ENCODE measurements at places on chromosomes 1 and 21.
A peak's percentile ranks its signal among the peaks of the same experiment; 100 is the strongest.

- DNase-seq = no peak
These were observed 12.1 kb downstream of the IFNAR2 start for GRCh38 chr21:33241846-33242245.

- peak; percentile 69 for DNase-seq
These were observed 28.2 kb downstream of the TCEANC2 start for GRCh38 chr1:54081306-54082270.

GRCh38 chr1:168506204-168506819, 37.5 kb downstream of the XCL2 start:
- no peak for DNase-seq

DNA sequence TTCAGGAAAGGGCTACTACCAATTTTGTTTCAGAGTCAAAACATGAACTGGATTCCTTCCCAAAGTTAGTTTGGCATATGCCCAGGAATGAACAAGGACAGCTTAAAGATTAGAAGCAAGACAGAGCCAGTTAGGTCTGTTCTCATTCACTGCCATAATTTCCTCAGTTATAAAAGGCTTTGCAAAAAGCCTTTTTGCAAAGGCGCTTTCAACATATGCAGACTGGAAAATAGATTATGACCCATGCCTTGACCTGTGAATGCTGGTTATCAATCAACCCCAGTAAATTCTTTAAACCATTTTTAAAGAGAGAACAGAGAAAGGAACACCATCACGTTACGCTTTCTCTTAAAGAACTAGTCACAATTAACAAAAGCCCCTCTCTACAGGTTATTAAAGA, 1.7 kb upstream of the FRRS1 start:
- DNase-seq = no peak

GRCh38 chr1:34744851-34745250, 10.0 kb upstream of the GJB5 start:
- peak; percentile 20 for DNase-seq

DNA sequence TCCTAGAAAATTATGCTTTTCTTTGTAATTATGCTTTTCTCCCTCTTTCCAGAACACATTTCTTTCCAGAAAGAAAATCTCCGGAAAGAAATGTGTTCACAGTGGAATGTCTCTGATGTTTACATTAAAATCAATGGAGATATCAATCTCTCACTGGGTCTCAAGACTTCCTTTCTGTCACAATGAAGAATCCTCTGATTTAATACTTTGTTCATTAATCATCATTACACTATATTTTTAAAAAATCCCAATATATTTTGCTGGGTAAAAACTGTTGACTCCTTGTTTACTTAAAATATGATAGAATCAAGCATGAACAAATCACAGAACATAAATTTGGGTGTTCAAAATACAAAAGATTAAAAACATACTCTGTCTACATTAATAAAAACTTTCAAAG, 26.3 kb upstream of the TGFBR3 start:
- DNase-seq = no peak

DNA sequence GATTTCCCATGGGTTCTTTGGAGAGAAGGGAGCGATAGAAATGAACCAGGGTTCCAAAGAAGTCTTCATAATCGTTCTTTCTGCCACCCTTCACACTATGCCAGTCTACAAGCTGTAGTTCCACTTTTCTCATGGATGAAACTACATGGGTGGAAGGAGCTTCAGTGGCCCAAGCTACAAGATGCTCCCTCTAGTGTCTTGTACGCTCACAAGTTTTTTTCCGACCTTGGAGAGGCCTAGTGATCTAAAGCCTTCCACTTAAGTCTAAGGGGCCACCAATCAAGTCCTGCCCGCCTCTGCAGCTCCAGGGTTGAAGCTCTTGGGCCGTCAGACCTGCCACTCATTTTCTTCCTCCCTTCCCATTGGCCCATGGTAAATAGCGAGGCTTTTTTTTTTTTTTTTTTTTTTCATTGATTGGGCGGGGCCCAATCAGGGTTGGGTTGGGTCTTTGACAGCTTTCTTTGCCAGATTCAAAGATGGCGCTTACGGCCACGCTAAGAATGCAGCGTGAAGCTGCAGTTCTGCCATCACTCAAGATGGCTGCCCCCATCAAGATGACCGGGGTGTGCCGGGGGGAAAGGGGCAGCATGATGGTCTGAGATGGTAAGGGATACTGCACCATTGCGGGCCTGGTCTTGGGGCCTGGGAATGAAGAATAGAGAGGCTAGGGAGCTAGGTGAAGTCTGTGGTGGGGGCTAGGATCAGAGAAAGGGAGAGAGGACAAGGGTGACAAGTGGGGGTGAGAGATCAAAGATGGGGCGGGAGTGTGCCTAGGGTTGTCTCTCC, at the start of gene TOMM40L:
Gene TOMM40L, plus strand, starts transcription at position 527 of the 786 bp plus-strand sequence. CDS start 430 bp downstream, outside the sequence.
- DNase-seq = peak; percentile 98

DNA sequence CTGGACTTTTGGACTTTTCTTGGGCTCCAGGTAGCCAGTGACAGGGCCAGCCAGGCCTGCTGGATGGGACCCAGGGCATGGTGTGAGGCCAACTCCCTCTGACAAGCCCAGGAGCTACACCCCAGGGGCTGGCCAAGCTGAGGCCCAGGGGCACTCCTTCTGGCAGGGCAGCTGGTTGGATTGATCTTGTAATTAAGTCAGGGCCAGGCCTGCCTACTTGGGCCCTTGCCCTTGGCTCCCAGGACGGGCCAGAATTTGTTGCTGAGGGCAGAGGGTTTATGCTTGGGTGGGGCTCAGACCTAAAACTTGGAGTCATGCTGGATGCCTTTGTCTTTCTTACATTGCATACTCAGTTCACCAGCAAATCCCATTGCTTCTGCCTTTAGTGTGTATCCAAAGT, 20.7 kb downstream of the KCNA2 start:
- no peak for DNase-seq

- no peak for DNase-seq
These were observed 75.8 kb upstream of the DPH5 start for GRCh38 chr1:101101360-101101759.

DNA sequence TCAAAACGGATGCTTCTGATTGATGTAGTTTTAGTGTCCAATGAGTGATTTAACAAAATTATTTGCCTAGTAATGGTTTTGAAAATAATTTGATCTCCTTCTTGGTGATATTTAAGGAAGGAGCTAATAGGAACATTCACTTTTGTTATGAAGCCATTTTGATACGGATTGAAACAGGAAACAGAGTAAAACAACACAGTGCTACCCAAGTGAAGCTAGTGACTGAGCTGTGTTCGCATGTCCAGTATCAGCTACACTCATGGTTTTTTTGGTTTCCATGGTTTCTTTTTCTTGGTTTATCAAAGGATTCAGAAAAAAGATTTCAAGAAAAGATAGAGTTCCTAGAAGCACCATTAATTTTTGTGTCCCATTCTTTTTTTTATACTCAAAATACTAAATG, 40.1 kb upstream of the PLEKHO1 start:
- no peak for DNase-seq

DNA sequence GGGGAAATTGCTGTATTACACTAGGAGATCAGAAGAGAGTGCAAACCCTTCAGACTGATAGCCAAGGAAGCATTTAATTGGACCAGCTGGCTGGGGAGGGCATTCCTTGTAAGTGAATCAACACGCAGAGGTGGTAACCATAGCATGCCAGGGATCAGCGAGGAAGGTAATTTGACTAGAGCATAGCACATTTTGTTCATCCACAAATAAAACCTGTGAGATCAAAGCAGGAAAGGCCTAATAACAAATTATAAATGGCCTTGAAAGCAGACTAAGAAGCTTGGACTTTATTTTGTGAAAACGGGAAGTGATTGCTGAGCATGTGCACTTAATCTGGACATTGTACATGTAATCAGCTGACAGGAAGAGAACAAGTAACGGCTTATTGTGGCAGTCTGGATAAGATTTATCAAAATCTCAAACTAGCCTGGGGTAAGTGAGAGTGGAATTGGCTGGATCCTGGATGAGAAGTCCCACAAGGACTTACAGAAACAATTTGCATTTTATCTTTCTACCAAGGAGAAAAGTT, 11.7 kb upstream of the CD55 start:
- no peak for DNase-seq

GRCh38 chr1:113783254-113784103, 24.2 kb upstream of the PHTF1 start:
- DNase-seq = no peak

GRCh38 chr1:15918962-15919715, 56.8 kb downstream of the ZBTB17 start:
- no peak for DNase-seq

- peak; percentile 95 for DNase-seq
These were observed at the start of gene RNU11 for GRCh38 chr1:28648474-28649198. TSS of gene RNU11 (plus strand) at chr1:28648600.

- no peak for DNase-seq
These were observed 323.0 kb upstream of the ADGRL2 start for GRCh38 chr1:81477710-81478109.

DNA sequence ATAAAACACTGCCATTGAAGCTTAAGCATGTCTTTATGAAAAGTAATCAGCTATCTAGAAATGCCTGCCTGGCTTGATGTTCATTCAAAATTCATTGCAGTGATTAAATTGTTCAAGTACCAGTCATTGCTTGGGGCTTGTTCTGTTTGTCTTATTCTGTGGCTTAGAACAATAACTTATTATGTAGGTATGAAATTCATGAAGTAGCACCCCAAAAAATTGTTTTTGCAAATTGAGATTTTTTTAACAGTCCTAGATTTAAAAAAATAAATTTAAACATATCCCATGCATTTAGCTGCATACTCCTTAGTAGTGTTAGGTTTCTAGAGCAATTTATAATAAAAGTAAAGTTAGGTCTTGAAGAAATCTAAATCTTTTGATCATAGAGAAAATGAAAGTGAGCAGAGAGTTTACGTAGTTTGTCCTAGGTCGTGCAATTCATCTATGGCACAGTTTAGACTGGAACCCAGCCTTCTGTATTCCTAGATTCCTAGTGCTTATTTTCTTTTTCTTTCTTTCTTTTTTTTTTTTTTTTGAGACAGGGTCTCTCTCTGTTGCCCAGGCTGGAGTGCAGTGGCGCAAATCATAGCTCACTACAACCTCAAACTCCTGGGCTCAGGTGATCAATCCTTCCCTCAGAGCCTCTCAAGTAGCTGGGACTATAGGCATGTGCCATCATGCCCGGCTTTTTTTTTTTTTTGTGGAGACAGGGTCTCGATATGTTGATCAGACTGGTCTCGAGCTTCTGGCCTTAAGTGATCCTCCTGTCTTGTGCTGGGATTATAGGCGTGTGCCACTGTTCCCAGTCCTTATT, 9.3 kb downstream of the MIER1 start:
- DNase-seq = no peak

DNA sequence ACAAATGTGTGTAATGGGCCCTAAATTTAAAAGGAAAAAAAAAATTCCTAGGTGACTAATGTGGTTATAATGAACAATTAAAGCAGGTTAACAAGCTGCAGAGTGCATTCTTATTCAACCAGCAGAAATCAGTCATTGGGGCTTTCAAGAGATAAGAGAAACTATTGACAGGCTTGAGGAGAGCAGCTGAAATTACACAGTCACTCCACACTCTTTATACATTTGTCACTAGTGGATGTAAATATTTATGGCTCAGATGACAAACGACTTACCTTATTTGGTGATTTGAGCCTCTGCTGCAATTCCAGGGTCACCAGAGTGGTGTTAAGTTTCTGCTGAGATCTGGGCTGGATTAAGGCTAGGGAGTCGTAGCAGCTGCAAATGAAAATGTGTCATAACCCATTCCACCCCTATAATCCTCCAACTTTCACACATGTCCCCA, 896.3 kb downstream of the TTLL7 start:
- DNase-seq = no peak

DNA sequence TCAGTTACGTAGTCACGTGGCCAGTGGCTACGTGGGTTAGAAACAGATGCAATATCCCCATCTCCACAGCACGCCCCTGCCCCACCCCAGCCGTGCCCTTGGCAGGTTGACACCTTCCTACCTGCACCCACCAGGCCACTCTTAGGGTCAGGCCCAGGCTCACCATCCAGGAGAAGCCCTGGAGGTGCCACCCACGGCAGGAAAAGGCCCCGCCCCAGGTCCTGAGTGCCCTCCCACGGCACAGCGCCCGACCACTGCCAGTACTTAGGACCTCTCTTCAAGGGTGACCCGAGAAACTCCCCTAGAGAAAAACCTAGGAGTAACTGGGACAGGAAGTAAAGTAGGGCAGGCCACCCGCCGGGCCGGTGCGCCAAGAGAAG, 1.5 kb downstream of the C1orf35 start:
- DNase-seq = peak; percentile 68

GRCh38 chr1:212021563-212021962, 13.8 kb downstream of the INTS7 start:
- DNase-seq = no peak

DNA sequence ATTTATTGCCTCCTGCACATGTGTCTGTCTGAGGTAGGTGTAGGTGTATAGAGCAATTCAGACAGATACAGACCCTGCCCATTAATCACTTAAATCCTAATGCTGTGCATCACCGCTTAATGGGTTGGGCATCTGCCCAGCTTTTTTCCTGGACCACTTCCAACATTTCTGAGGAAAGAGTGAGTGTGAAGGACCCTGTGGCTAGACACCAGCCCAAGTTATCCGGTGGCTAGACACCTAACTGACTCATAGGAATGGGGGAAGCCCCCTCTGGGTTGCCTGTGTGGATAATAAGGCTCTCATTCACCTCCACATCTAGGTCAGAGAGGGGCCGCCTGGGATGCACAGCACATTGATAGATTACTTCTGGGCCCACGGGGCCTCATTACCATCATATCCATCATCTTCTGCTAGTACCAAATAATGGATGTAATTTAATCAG, 121.1 kb upstream of the RAVER2 start:
- no peak for DNase-seq

DNA sequence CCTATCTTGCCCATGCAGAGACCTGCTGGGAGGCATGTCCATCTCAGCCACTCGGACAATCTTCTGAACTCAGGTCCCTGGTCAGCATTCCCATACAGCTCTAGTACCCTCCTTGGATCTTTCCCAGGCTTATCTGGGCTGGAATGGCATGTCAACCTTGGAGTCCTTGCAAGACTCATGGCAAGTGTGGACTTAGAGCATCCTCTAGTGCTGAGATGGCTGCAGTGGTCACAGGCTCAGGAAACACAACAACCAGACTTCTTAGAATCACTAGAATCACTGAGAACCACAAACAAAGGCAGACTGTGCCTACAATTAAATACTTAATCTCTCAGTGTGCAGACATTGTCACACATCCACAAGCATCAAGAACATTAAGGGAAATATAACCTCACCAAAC, 73.1 kb upstream of the TSHB start:
- DNase-seq = no peak

DNA sequence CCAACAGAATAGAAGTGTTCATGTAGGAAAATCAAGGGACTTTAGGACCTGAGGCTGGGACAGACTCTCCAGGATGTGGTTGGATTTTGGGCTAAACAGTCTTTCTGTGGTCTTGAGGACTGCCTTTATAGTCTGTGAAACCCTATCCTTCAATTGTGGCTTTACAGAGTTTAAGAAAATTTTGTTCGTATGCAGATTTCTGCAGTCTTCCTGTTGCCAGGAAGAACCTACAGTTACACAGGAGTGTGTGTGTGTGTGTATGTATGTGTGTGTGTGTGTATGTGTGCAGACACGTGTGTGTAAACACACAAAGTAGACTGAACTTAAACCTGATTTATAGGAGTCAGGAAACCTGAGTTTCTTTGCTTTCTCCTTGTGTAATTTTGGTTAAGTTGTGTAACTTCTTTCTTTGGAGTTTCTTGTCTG, 22.8 kb downstream of the NEK7 start:
- no peak for DNase-seq
